ENCODE measurements at places on chromosomes 16 and 17. TPM values are rescaled to one million over a fixed set of nuclear protein-coding genes. Genes with fewer than 3 reads are reported as not detected.

DNA sequence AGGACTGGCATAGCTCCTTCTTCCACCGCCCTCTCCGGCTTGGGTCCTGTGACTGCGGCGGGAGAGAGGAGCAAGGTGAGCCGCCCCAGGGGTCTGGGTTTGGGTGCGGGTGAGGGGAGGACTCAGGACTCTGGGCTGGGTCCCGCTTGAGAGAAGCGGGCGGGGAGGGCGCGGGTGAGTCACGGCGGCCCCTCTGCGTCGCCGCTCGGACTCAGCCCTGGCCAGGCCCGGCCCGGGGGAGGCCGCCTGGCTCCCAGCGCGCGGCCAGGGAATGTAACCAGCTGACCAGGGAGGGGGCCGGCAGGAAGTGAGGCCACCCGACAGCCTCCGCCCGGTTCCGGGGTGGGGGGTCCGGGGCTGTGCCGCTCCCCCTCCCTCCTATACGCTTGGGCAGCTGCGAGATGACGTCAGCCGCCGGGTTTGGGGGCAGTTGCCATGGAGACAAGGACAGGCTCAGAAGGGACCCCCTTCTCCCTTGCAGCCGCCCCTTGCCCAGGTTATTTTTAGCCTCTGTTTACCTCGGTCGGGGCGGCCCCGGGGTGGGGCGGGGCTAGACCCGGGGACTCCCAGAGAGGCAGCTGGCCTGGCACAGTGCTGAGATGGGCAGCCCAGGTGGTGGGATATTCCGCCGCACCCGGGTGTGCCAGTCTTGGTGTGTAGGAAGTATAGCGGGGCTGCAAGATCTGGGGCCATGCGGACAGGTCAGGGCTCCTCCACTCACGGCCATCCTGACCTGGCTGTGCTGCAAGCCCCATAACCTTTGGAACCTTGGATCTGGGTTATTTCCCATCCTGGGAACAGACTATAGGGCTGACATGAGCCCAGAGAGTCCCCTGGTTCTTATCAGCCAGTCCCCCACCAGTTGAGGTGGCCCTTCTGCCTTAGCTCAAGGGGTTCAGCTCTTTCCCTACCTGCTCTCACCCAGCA is 1.6 kb downstream of the RIPOR1 start:
- peaks cover 68% of the 10 kb centered on the region for H3K4me1 ChIP-seq
- H3K36me3 ChIP-seq: no peaks in the 10 kb centered on the region
- H3K27me3 ChIP-seq: no peaks in the 10 kb centered on the region

- H3K27me3 ChIP-seq: no peaks in the 10 kb centered on the region
- H3K27ac ChIP-seq: peak overlapping the region; percentile 65
- no peak overlapping the region for H3K4me3 ChIP-seq
- no peaks in the 10 kb centered on the region for H3K36me3 ChIP-seq
Observed at GRCh38 chr16:57260294-57260929, 15.4 kb downstream of the ARL2BP start.

DNA sequence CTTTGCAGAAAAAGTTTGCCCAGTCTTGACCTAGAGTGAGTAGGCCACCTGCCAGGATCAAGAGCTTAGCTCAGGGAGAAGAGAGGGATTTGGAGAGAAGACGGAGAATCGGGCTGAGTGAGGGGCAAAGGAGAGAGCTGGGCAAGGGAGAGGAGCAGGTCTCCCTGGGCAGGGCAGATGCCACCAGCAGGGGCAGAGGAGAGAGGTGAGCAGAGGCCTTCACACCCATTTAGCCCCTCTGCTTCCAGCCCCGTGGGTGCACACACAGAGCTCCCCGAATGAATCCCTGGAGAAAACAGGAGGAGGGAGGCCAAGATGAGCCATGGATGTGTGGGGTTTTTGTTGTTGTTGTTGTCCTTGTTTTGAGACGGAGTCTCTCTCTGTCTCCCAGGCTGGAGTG is 29.2 kb downstream of the TBX4 start:
- H3K27me3 ChIP-seq: peaks cover 11% of the 10 kb centered on the region
- H3K27ac ChIP-seq: no peak overlapping the region
- H3K4me3 ChIP-seq: no peak overlapping the region

- no peak overlapping the region for H3K4me3 ChIP-seq
- no peaks in the 10 kb centered on the region for H3K4me1 ChIP-seq
- H3K36me3 ChIP-seq: no peaks in the 10 kb centered on the region
- peaks cover 7% of the 10 kb centered on the region for H3K27me3 ChIP-seq
- no peak overlapping the region for H3K27ac ChIP-seq
Observed at GRCh38 chr17:34781571-34782108, 179.6 kb downstream of the CCT6B start.

DNA sequence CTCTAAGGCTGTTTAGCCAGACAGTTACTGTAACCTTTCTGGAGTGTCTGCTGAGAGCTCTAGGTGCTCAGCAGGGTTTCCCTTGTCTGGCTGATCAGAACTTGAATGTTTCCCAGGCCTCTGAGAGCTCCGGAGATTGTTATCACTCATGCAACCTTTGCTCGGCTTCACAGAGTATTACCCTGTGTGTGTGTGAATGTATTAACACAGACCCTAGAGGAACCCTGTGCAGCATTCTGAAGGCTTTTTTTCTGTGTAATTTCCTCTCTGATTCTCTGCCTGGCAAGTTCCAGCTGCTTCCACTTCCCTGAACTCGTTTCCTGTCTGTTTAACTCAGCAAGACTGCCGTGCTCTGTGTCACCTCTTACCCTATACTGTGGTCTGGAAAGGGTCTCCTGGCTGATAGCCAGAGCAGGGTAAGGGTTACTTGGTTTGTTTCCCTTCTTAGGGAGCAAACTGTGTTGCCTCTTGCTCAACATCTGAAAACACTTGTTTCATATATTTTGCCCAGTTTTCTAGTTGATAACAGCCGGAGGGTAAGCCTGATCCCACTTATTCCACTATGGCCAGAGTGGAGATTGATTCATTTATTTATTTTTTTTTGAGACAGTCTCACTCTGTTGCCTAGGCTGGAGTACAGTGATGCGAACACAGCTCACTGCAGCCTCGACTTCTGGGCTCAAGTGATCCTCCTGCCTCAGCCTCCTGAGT is 21.7 kb downstream of the PRMT7 start:
- no peak overlapping the region for H3K4me3 ChIP-seq
- no peaks in the 10 kb centered on the region for H3K36me3 ChIP-seq
- peaks cover 16% of the 10 kb centered on the region for H3K4me1 ChIP-seq
- peak; percentile 67 for DNase-seq
- H3K27ac ChIP-seq: peak overlapping the region; percentile 71
- no peaks in the 10 kb centered on the region for H3K27me3 ChIP-seq

DNA sequence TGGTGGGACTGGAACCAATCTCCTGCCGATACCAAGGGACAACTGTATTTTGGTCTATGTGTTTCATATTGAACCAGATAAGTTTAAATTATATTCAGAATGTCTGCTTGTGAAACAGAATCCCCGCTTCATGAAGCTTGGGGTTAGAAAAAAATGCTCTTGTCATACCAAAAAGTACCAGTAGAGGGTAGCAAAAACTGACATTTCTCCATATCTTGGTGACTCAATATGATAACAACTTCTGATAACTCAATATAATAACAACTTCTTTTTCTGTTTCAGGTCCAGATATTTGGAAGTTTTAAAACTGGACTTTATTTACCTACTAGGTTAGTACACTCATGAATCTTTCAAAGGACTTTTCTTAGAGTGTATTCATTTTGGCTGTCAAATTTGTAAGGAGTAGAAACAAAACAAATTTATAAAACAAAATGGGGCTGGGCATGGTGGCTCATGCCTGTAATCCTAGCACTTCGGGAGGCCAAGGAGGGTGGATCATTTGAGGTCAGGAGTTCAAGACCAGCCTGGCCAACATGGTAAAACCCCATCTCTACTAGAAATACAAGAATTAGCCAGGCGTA is 52.3 kb upstream of the ADCY7 start:
- H3K27me3 ChIP-seq: no peaks in the 10 kb centered on the region
- DNase-seq: no peak
- H3K27ac ChIP-seq: no peak overlapping the region
- H3K36me3 ChIP-seq: no peaks in the 10 kb centered on the region
- peaks cover 15% of the 10 kb centered on the region for H3K4me1 ChIP-seq

- H3K27me3 ChIP-seq: no peaks in the 10 kb centered on the region
- DNase-seq: no peak
- H3K27ac ChIP-seq: no peak overlapping the region
- no peak overlapping the region for H3K4me3 ChIP-seq
- peaks cover 4% of the 10 kb centered on the region for H3K4me1 ChIP-seq
- no peaks in the 10 kb centered on the region for H3K36me3 ChIP-seq
Observed at GRCh38 chr16:14527411-14528044, 102.5 kb downstream of the PARN start.

Gene CCL7
- polyA plus RNA-seq: not detected
